ENCODE measurements at places on chromosomes 11 and 22.

DNA sequence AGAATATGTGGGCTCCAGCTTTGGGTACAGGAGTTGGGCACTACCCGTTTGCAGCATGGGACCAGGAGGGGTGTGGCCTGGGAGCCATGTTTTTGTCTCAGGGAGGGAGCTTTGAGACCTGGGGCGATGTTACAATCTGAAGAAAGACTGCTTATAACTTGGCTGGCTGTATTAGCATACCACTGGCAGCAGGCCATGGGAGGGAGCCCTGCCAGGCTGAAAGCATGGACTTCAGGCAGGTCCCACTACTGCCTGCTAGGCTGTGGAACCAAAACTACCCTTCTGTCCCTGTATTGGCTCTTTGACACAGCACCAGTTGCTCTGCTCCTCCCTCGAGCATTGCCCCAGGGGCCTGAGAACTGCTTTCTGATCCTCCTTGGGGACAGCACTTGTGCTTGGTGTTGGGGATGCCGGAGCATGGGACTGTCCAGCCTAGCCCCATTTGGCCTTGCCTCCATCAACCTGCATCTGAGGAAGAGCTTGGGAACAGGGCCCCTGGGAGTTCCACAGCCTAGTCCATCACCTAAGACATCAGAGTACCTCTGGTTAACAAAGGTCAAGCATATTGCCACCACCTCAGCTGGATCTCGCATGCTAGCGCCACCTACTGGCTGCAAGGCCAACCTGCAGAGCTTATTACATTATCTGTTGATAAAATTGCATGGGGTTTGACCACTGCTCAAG is 217.4 kb downstream of the SBF2 start:
- DNase-seq: peak; percentile 58

DNA sequence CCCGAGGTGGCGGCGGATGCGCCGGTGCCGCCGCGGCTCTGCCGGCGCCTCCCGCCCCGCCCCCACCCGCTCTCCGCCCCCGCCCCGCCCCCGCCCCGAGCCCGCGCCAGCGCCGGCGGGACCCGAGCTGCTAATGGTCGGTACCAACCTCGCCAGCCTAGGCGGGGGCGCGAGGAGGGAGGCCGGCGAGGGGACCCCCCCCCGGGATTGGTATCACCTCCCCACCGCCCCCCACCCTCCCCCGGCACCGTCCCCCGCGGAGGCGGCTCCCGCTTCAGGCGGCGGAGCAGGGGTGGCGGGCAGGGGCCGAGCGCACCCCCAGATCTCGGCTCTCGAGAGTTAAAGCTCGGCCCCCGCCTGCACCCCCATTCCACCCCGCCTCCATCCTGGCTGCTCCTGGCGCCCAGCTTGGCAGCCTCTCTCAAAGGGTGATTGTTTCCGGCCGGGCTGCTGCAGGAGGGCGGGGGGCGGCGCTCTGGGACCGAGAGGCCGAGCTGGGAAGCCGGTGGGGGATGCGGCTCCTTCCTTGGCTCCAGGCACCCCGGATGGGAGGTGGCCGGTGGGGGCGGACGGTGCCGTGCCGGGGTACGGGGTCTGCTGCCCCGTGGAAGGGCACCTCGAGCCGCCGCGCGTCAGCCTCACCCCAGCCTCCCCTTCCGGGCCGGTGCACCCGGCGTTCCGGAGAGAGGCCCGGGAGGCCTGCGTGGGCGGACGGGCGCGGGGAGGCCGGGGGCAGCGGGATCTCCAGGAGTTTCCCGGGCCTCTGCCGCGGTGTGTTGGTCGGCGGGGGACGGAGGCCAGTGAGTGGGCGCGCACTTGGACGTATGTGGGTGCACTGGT is at the start of gene B3GAT1:
TSS of gene B3GAT1 (minus strand) at position 40 of the 840 bp plus-strand sequence. CDS start 24,583 bp downstream, outside the sequence.
- no peak for DNase-seq

- DNase-seq: no peak
Measured at GRCh38 chr11:111886844-111887243, 7.5 kb downstream of the CFAP68 start.

- DNase-seq: no peak
Measured at GRCh38 chr22:17772958-17773605, 1.2 kb downstream of the BID start.

- DNase-seq: peak; percentile 1
Measured at GRCh38 chr11:69931994-69932910, 113.0 kb upstream of the FGF3 start.

DNA sequence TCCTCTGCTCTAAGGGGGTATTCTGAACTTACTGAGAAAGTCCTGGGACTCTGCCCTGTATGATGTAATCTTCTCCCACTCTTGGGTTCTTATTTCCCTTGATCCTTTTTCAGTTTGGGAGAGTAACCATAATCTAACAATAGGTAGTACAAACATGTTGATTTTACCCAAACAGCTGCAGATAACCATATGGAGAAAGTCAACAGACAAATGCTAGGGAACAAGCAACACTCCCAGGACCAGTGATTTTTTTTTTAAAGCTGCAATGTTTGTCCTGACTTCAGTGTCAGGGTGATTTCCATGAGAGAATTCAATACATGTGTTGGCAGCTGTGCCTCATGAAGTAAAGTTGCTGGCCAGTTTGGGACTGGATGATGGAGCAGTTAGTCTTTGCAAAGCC is 156.5 kb downstream of the FCHSD2 start:
- no peak for DNase-seq

- no peak for DNase-seq
Measured at GRCh38 chr11:85822814-85823213, 11.9 kb upstream of the SYTL2 start.

DNA sequence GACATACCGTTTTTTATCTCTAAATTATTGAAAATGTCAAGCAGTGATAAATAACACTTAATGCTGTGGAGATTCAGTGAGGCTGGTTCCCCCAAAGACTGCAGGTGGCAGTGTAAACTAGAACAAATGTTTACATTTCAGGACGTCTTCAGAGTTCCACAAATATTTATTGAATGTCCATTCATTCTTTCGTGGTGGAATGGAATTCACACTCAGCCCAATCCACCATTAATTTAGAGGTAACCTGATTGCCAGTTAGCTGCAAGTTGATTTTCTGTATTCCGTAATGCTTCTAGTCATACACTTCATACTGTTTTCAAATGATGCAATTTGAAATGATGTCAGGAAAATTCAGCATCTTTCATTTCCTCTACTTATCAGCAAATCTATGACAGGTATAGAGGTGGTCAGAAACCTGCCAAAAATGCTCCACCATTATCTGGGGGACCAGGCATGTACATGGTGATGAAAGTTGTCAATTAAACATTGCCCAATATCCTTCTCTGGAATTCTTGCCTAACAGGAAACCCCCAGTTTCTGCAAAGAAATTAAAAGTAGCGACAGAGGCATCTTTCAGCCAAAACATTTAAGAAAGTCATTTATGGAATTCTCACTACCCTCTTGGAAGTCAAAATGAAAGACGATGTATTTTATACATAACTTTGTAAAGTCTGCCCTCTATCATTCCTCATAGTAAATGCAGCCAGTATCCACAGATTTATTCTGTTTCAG is 94.3 kb upstream of the BMAL1 start:
- DNase-seq: no peak

- DNase-seq: no peak
Measured at GRCh38 chr11:129951866-129952262, 50.8 kb downstream of the PRDM10 start.

GRCh38 chr11:91585035-91585801 is 639.4 kb upstream of the FAT3 start:
- no peak for DNase-seq

DNA sequence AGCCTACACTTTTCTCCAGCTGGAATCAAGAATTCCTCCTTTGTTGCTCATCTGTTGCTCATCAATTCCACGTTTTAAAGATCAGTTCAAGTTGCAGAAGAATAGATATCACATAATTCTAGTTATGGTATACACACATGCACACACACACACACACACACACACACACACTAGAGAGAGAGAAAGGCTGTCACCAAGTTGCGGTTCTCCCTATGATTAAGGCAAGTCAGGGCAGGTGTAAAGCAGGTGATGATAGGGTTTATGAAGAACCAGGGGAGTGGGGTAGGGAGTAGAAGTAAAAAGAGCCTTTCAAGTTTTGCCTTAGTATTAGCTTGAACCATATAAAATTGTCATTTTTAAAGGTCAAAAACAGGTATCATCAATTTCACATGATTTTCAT is 31.7 kb upstream of the TMPRSS4 start:
- no peak for DNase-seq

GRCh38 chr22:49509016-49509415 is 318.7 kb downstream of the BRD1 start:
- DNase-seq: no peak

- DNase-seq: no peak
Measured at GRCh38 chr22:23639661-23640060, 7.5 kb upstream of the DRICH1 start.

DNA sequence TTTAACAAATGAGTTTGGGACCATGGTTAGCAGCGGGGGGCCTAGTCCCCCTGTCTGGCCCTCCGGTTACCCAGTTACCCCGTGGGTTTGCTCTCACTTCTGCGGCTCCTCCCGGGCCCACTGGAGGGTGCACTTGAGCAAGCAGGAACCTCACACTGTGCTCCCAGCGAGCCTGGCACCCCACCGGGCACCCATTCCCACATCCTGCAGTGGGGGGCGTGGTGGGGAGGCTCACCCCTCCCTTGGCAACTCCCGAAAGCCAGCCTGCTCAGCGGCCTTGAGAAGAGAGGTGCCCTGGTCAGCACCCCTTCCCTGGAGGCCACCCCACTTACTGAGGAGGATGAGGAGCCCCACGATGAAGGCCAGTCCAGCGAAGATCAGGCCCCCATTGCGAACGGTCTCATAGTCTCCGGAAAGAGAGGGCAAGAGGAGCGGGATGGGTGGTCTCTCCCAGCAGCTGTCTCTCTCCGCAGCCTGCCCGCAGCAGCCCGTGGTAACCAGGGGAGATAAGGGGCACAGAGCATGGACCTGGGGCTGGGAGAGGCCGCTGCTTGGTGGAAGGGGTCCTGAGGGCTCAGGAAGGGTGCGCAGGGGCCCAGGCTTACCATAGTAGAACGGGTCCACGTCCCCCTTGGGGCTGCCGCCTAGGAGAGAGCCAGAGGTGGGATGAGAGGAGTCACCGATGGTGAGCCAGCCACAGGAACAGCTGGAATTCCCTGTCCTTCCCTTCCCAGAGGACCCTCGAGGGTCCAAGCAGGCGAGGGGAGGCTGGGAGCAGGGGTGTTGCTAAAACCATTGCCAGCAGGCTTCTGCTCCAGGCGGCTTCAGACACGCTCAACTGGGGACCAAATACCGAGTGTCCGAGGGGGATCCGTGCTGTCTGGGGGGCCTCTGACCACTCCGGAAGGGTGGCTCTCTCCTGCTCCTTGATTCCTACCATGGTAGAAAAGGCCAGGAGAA is 2.2 kb downstream of the FXYD2 start:
- DNase-seq: peak; percentile 59

- DNase-seq: no peak
Measured at GRCh38 chr11:57244911-57245310, 7.9 kb upstream of the APLNR start.

- no peak for DNase-seq
Measured at GRCh38 chr11:10314199-10315072, 9.6 kb downstream of the ADM start.

DNA sequence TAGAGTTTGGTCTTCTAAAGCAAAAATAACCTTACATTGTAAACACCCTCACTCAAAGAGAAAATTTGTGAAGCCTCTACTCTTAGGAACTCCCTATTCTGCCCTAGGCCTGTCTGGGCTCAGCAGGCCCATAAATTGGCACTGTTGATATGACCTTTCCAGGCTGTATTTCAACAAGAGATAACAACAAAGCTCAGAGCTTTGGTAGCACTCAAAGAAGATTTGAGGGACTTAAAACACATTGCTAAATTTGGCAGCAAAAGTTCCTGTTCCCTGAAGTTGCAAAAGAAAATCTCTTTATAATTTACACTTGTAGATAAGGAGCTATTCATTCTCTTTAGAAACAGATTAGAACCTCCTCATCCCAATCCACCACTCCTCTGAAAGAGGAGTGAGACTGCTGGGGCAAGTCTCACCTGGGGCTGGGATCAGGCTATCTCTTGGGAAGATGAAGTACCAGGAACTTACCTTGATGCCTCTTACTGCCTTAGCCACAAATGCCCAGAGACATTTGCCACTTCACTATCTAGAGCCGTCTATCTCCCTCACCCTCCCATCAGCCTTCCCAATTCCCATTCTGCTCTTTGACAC is 110.4 kb upstream of the AKIP1 start:
- DNase-seq: no peak

- no peak for DNase-seq
Measured at GRCh38 chr11:92130421-92130831, 94.2 kb upstream of the FAT3 start.

GRCh38 chr22:19995611-19996339 is 20.8 kb downstream of the ARVCF start:
- peak; percentile 25 for DNase-seq

DNA sequence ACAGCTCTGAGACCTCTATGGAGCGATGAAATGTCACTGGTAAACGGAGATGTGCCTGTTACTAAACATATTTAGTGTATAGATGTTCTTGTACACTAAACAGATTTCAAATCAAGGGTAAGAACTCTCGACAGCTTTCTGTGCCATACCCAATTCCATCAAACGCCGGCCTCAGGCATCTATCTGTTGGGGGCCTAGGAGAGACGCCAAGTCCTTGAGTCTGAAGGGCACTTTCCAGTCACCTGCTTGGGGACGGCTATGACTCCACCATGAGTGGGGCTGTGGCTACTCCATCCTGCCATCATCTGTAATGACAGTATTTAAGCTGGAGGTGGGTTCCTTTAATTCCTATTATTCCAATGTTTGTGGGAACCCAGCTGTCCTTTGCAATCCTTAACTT is 87.8 kb downstream of the SHANK2 start:
- no peak for DNase-seq

DNA sequence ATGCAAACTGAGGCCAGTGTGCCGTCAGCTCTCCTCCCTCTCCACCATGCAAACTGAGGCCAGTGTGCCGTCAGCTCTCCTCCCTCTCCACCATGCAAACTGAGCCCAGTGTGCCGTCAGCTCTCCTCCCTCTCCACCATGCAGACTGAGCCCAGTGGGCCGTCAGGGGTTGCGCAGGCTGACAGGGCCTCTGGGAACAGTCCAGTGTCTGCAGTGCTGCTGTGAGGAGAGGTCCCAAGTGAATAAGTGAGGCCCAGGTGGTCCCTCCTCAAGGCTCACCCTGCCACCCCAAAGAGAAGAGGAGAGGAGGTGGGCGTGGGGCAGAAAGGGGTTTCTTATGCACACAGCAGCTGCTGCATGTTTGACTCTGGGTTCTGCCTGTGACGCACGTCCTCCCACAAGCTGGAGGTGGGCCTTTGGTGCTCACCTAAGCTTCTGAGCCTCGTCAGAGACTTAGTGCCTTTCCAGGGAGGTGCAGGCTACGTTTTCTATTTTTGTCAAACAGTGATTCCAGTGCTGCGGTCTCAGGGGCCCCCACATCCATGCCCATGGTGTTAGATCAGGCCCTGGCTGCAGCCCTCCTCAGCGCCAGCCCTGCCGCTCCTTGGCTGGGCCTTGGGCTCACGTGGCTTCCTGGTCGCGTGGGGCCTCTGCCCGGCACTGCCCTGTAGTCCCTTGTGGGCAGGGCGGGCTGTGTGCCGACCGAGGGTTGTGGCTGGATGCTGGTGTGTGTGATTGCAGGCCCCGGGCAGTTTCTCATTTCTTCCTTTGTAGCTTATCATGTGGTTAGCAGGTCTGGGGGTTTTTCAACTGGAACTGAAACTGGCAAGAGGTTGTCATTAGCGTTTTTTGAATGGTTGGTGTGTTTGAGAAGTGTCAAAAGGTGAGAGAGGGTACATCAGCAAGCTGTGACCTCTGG is 7.1 kb downstream of the TPCN2 start:
- no peak for DNase-seq

GRCh38 chr22:29307596-29308147 is 1.2 kb downstream of the GAS2L1 start:
- no peak for DNase-seq

GRCh38 chr22:49149721-49150608 is 677.7 kb downstream of the BRD1 start:
- DNase-seq: no peak

GRCh38 chr22:23715806-23716375 is 25.1 kb downstream of the RGL4 start:
- DNase-seq: no peak
